ENCODE measurements at places on chromosomes 13 and 19.

- DNase-seq, result no peak
Observed at GRCh38 chr13:73958657-73959397, 175.4 kb downstream of the KLF12 start.

DNA sequence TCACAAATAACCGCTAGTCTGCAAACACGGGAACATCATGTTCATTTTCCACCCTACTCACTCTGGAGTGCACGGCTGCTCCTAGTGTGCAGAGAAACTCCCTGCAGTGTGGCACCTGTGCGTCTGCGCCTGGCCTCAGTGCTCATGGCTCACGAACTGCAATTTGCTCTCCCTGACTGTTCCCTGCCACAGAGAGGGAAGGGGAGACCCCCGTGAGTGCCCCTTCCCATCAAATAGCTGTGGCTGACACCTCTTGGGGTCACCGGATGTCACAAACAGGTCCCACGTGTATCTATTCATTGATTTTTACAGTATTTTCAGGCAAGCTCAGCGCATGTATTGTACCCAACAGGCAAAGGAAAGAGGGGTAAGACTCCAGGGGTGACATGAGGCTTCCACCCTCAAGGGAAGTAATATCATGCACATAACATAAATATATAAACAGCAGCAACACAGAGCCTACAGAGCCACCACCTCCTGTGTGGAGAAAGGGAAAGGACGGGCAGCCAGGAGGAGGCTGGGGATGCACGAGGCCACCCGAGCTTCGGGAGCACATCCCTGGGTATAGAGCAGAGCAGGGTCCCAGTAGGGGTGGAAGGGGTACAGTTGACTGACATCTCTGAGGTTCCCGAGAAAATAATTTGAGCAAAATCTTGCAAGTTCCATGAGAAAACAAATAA lies 140.3 kb upstream of the SOX1 start:
- DNase-seq, result no peak

- no peak for DNase-seq
Observed at GRCh38 chr13:97432232-97432916, 1.6 kb upstream of the RAP2A start.

DNA sequence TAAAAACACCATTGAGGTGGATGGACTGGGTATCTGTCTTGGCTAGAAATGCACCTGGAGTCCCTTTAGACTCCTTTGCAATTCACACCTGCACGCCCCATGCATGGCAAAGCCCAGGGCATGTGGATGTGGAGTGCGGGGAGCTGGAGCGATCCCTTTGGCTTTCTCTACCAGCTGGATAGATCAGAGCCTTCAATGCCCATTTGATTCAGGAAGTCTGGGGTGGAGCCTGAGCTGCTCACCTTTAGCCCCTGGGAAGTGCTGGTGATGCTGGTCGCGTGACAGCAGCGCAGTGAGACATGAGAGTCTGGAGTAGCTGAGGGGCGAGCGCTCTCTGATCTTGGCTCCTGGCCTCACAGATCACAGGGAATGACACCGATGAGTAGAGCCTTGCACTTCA lies 4.8 kb upstream of the ZNF536 start:
- no peak for DNase-seq

GRCh38 chr13:67557642-67558241 lies 327.6 kb upstream of the PCDH9 start:
- no peak for DNase-seq

DNA sequence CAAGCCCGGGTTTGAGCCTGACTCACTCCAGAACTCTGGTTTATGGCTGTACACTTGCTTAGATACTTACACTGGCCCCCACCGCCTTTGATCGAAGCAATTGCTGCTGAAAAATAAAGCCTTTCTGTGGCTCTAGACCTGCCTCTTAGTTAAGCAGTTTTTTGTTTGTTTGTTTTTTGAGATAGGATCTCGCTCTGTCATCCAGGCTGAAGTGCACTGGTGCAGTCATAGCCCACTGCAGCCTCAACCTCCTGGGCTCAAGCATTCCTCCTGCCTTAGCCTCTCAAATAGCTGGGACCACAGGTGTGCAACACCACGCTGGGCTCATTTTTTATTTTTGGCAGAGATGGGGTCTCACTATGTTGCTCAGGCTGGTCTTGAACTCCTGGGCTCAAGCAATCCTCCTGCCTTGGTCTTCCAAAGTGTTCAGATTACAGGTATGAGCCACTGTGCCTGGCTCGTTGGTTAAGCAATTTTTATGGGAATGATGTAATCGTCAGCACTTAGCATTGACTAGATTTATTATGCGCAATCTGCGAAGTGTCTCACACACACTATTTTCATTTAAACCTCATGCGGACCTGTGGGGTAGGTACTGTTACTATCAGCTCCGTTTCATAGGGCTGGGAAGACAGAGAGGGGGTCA lies 22.2 kb downstream of the PPP2R1A start:
- DNase-seq, result no peak

DNA sequence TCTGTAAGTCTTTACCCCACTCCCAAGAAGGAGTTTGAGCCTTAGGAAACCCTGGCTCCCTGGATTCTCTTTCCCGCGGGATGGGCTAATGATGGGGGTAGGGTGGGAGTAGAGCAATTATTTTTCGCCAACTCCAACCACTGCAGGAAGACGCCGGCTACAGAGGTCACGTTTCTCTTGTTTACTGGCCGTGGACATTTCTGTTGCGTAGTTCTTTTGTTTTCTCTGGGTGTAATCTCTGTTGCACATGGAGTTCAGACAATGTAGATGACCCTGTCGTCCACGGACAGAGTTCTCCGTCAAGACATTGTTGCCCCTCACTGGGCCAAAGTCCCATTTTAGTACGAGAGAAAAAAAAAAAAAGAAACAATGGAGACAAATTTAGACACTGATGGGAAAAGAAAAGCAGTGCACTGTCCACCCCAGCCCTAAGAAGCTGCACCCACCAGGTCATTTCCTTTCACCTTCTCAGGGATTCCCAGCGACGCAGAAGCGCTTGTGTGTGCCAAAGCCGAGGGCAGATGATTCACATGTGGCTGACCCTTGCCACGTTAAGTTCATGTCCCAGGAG lies 133.9 kb upstream of the ARGLU1 start:
- DNase-seq, result no peak

- DNase-seq, result no peak
Observed at GRCh38 chr13:108902405-108903155, 273.2 kb downstream of the MYO16 start.

DNA sequence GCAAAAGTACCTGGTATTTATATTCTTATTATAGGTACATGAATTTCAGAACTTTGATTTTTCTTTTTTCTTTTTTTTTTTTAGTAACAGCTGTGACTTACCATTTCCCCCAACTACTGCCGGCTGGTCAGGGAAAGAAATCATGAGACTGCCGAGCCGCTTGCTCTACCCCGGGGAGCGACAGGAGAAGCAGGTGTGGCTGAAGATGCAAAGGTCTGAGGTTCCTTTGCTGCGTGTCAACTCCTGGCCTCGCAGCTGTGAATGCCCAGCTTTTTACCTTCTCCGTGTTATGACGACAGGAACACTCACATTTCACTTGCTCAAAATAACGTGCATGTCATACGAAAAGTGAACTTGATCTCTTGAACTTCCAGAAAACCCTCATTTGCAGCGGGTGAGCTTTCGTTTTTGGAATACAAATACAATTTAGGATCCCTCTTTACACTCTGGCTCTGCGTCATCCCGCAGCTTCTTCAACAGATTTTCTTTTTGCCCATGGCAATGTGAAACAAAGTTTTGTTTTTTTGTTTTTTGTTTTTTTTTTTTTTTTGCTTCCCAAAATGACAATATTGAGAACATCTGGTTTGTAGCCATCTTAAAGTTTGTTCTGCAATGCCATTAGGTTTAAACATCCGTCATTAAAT lies 117.9 kb downstream of the EFNB2 start:
- no peak for DNase-seq

DNA sequence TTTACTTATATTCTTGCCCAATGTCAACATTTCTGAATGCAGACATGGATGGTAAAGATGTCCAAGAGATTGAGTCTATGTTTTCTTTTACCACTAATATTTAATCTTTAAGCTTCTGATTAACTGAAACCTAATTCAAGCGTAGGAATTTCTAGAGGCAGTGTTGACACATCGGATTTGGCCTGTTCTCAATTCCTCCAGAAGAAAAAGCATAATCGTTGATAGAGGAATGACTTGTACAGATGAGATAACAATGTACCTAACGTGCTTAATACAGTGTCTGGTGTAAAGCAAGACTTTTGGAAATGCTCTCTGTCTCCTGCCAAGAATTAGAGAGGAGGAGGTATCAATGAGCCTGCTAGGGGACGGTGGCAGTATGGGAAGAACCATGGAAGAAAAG lies 35.2 kb downstream of the SLC15A1 start:
- no peak for DNase-seq

GRCh38 chr13:79451500-79451962 lies 29.4 kb upstream of the NDFIP2 start:
- DNase-seq, result peak; percentile 97

GRCh38 chr19:11187441-11187840 lies 9.9 kb downstream of the KANK2 start:
- no peak for DNase-seq

DNA sequence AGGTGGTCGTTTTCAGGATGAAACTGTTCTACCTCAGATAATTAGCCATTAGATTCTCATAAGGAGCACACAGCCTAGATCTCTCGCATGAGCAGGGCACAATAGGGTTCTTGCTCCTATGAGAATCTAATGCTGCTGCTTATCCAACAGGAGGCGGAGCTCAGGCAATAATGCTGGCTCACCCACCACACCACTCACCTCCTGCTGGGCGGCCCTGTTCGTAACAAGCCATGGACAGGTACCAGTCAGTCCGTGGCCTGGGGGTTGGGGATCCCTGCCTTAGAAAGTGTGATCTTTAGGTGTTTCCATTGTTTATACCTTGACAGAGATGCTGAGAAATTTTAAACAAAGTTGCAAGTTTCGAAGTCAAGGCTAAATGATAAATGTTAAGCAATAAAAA lies 344.6 kb upstream of the HTR2A start:
- DNase-seq, result no peak

DNA sequence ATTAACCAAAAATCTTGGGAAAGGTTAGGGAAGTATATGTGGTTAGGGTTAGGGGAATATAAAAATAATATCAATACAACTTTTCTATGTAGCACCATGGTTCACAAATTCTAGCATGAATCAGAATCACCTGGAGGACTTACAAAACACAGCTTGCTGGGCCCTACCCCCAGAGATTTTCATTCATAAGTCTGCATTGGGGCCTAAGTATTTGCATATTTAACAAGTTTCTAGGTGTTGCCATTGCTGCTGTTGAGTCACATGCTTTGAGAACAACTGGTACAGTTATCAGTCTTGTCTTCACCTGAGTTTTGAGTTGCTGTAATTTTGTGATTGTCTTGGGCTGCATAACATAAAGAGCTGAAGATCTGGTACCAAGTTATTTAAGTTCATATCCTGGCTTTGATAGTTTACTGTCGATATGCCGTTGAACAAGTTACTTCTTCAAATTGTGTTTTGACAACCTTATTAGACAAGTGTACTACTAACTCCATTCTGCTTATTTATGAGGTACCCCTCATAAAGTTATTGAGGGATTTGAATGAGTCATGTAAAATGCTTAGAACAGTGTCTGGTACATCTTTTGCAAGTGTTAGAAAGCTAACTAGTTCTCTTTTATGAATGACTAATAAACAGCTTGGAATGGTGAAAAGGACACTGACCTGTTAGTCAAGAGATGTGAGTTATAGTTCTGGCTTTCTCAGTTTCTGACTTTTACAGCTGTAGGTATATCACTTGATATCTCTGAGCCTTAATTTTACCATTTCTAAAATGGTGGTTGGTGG lies 132.9 kb downstream of the PAN3 start:
- DNase-seq, result no peak

DNA sequence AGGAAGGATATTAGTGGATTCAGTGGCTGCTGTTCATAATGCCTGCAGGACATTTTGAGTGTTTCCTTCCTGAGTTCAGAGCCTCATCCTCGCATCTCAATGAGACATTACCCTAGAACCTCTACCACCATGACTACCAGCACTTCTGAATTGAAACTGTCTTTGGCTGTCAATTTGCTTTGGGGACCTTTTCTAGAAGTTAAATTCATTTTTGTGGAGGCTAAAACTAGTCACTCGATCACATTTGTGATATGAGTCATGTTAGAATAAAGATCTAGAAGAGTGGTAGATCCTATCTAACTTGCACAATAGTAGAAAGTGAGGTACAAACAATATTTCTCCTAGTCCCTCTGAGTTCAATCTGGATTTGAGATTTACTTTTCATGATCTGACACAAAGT lies 124.9 kb downstream of the KCNRG start:
- DNase-seq, result no peak

- no peak for DNase-seq
Observed at GRCh38 chr19:7515645-7516151, at the start of gene ZNF358. ZNF358 (plus strand) TSS chr19:7516103; CDS start chr19:7519243, 3,140 bp downstream.

- no peak for DNase-seq
Observed at GRCh38 chr19:49681830-49682229, 4.8 kb downstream of the PRMT1 start.

DNA sequence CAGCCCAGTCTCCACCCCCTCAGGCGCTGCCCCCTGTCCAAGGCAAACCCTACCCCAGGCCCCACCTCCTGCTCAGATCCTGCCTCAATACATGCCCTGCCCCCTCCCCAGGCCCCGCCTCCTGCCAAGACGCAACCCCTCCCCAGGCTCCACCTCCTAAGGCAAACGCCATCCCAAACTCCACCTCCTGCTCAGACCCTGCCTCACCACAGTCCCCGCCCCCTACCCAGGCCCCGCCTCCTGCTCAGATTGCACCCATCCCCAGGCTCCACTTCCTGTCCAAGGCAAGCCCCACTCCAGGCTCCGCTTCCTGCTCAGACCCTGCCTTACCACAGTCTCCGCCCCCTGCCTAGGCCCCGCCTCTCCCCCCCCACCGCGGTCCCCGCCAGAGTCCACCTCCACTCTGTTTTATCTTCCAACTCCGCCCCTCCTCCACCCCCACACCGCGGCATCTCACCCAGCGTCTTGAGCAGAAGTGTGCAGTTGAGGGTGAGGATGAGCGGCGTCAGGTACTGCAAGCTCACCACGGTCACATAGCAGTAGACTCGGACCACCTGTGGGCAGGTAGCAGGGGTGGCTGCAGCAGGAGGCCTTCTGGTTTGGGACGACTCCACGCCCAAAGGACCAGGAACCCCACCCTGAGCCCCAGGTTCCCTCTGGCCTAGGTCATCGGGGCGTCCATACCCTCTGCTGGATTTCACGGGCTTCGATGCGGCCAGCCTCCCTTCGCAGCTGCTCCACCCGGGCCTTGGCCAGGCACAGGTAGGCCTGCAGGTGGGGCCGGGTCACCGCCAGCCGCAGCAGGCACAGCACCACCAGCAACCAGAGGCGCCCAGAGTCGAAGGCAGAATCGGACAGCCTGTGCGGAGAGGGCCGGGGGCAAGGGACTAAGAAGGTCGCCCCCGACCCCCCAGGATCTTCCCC lies 17.7 kb downstream of the TMEM161A start:
- DNase-seq, result no peak

DNA sequence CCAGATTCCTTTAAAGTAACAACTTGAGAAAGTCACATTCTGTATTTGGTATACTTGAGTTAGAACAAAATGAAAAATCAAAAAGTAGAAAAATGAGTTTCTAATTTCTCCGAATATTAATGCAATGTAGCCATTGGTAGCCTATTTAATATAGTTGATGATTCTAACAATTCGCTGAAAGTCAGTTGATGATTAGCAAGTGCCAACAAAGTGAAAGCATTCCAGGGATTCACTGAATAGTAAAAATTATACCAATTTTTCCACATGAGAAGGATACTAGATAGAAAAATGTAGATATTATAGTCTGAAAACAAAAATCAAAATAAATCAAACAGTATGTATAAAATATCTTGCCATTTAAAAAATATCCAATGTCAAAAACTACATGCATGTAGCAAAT lies 117.2 kb downstream of the FREM2 start:
- DNase-seq, result no peak

GRCh38 chr19:46608178-46608577 lies 7.0 kb downstream of the CALM3 start:
- no peak for DNase-seq

- DNase-seq, result no peak
Observed at GRCh38 chr13:95301968-95302393, 730 bp upstream of the ABCC4 start.

All from CD4-positive, alpha-beta T cell treated with Interleukin-4 for 4 hours (primary cell).